ENCODE measurements at places on chromosomes 4 and X. TPM values are rescaled to one million over a fixed set of nuclear protein-coding genes. Genes with fewer than 3 reads are reported as not detected.

The ART3 gene
- polyA plus RNA-seq, result not detected

The RPL10 gene
- polyA plus RNA-seq, result 7,037 TPM

The BEND2 gene
- polyA plus RNA-seq, result not detected

The SLC9A7 gene
- 21.5 TPM for polyA plus RNA-seq

The VCX3B gene
- not detected for polyA plus RNA-seq

The ZNF157 gene
- polyA plus RNA-seq, result 0.02 TPM
